ENCODE measurements at places on chromosomes 16 and 17. TPM values are rescaled to one million over a fixed set of nuclear protein-coding genes. Genes with fewer than 3 reads are reported as not detected.

The MAP3K14 gene
- total RNA-seq: 17.5 TPM

The KRT39 gene
- not detected for total RNA-seq

The FOXC2 gene
- total RNA-seq: 7.0 TPM

The BRICD5 gene
- total RNA-seq: 1.9 TPM

DNA sequence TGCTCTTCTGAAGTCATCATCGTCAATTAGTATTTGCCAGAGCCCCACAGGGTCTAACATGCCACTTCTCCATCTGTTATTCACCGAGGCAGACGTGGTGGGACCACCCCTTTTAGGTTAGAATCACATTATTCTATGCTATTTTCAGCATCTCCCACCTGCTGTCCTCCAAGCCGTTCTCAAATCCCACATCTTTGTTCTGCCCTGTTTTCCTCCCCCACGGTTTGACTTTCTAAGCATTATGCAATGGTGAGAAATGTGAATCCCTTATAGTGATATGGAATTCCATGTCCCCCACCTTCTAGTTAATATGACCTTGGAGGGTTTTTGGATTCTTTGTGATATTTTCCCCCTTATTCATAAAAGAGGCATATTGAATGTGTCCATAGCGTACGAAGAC, 634.1 kb upstream of the RBFOX1 start:
- DNase-seq: no peak

DNA sequence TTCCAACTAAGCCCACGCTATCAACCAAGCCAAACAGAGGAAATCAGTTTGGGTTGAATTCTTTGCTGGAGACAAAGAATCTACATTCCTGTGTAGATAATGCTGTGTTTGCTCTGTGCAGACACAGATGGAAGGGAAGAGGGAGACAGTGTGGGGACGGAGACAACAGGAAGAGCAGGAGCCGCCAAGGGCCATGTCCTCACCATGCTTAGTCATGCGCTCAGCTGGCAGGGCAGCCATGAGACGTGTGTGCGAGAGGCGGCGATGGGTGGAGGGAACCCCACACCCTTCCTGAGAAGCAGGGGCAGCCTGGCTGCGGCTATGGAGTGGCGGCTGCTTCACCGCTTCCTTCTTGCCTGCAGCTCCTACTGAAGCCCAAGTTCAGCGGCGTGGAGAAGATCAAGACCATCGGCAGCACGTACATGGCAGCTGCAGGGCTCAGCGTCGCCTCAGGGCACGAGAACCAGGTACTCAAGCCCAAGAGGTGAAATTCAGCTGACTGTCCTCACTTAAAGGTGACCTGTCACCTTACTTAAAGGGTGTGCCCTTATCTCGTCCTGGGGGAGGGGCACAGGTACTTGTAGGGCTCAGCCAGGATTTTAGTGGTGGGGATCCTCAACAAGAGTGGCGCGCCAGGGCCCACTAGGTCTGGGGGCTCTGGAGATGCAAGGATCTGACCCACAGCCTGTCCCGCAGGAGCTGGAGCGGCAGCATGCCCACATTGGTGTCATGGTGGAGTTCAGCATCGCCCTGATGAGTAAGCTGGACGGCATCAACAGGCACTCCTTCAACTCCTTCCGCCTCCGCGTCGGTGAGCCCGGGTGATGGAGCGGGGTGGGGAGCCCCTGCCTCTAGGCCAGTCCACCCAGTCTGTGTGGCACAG, 47.5 kb downstream of the ADCY7 start:
- DNase-seq: no peak

DNA sequence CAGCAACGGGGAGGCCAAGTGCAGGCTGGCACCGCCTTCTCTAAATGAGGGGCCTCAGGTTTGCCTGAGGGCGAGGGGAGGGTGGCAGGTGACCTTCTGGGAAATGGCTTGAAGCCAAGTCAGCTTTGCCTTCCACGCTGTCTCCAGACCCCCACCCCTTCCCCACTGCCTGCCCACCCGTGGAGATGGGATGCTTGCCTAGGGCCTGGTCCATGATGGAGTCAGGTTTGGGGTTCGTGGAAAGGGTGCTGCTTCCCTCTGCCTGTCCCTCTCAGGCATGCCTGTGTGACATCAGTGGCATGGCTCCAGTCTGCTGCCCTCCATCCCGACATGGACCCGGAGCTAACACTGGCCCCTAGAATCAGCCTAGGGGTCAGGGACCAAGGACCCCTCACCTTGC, 18.5 kb downstream of the NGFR start:
- DNase-seq: no peak

DNA sequence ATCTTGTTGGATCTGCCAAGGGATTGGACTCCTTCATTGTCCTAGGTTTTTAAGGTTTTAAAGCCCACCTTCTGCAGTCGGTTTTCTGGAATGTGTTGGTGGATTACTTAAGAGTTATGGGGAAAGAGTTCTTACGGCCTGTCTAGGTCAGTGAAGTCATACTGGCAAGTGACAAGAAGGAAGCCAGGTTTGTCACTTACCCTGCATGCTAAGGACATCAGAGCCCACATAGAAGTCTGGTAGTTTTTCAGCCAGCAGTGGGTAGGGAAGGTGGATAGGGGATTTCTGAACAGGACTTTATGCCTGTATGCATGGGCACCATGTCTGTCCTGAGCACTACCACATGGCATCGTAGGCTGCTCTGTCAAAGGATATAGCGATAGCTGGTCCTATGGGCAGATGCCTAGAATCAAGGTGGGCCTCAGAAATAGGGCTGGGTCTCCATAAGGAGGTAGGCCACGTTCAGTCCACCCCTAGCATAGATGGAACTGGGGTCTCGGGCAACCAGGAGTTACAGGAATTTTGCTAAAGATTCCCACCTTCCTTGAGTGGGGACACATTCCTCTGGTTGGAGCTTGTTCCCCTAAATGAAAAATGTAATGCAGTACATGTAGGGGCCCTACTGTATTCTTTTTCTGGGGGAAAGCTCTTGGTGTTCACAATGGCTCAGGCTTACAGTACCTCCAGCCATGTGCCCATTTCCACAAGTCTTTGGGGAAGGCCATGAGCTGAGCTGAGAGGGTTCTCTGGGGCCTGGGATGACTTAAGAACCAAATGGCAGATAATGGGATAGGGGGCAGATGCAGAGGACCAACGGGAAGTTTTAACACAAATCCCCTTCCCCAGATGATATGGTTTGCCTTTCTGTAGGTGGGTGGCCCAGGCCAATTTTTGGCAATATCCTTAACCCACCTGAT, 27.5 kb downstream of the TRPV2 start:
- DNase-seq: no peak

- DNase-seq: no peak
Measured at GRCh38 chr17:36641331-36641876, 40.0 kb downstream of the MRM1 start.

GRCh38 chr16:72921106-72921505, 126.8 kb downstream of the ZFHX3 start:
- DNase-seq: no peak

DNA sequence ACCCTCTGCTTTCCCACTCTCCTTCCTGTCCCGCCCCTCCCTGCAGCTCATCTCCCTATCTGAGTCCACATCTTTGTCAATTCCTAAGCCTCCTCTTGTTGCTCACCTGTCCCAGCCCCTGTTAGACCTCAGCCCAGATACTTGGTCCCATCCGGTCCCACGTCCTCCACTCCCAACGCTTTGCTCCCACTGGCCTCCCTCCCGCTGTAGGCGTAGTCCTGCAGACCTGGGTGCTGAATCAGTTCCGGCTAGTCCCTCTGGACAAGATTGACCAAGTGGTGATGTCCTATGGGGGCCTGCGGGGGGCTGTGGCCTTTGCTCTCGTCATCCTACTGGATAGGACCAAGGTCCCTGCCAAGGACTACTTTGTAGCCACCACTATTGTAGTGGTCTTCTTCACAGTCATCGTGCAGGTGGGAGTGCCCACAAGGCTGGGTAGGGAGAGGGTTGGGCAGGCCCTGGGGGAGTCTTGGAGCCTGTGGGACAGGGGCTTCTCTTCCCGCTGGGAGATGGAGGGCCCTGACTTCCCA, 8.0 kb downstream of the SLC9A5 start:
- DNase-seq: no peak

- peak; percentile 45 for DNase-seq
Measured at GRCh38 chr16:84785843-84786581, 33.8 kb upstream of the CRISPLD2 start.

GRCh38 chr16:55000595-55000994, 69.9 kb downstream of the IRX5 start:
- no peak for DNase-seq

DNA sequence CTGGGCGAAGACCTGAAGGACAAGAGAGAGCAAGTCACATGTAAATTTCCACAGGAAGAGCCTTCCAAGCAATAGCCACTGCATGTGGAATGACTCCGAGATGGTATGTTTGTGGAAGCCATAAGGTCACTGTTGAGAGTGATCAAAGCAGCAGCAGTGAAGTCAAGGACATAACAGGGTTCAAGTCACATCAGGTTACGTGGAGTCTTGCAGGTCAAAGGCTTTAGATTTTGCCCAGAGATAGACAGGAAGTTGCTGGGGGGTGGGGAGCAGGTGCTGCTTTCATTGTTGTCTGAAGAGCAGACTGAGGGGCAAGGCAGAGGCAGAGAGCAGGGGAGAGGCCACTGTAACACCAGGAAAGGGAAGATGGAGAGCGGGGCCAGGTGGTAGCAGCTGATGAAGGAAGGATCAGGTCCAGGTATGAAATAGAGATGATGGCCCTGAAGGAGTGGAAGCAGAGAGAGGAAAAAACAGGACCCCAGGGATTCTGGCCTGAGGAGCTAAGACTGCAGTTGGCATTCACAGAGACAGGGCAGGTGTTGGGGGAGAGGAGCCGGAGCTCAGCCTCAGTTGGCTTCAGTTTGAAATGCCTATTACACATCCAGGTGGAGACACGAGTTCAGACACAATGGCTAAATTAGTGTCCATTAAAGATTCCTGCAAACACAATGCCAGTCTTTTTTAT, 129.3 kb upstream of the AXIN2 start:
- no peak for DNase-seq

GRCh38 chr16:68417711-68418301, 30.5 kb downstream of the SMPD3 start:
- peak; percentile 32 for DNase-seq

- no peak for DNase-seq
Measured at GRCh38 chr17:18213666-18214270, 11.7 kb upstream of the LLGL1 start.

- DNase-seq: peak; percentile 14
Measured at GRCh38 chr17:7014995-7015958, 2.9 kb downstream of the RNASEK start.

DNA sequence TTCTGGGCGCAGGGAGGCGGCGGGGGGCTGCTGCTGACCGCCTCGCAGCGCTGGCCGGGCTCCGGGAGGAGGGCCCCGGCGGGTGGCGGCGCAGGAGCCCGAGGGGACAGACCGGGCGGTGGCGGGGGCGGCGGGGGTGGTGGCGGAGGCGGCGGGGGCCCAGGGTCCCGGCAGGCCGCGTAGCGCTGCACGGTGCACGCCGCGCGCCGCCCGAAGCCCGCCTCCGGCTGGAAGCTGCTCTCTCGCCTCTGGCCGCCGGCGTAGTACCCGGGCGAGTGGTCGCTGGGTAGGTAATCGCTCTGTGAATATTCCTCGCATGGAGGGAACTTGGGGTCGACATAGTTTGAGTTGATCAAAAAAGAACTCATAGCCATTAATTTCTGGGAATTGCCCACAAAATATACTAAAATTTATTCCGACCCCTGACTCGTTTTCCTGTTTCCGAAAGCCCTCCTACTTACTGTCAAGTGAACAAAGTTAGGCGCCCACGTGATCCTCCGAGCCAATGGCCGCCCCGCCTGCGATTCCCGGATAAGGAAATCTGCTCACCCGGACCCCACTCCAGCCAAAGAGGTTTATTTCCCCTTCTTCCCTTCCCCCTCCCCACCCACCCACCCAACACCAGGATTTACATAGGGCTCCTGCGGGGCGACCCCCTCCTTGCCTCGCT, at the start of gene HOXB4:
TSS of gene HOXB4 (minus strand) at position 405 of the 670 bp plus-strand sequence. CDS start at position 374, 31 bp downstream.
- no peak for DNase-seq

- no peak for DNase-seq
Measured at GRCh38 chr17:28059675-28060074, 17.2 kb downstream of the NLK start.

DNA sequence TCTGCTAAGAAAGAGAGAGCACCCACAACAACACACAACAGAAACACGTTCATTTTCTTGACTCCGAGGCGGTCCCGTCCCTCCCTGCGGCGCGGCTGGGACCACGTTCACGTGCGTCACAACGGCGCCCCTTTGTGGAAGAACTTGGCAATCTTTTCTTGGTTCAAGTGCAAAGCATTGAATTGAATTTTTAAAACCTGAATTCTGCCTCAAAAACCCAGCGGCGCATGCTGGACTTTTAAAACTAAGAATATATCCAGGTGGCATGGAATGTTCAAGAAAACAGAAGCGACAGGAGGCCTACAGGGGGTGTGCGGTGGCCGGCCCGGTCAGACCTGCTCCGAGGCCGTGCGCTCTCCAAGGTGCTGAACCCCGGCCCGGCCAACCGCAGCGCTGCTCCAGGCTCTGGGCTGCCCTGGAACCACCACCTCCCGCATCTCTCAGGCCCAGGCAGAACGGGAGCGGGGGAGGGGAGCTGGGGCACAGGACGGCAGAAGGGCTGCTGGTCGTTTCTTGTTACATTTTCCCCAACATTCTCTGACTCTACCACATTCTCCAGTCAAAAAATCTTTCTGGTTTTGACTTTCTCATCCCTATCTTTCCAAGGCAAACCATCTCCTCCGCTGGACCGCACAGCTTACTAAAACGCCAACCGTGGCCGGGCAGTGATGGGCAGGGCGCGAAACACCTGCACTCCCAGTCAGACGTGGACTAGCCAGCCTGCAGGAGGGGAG, 3.4 kb upstream of the HEXD start:
- DNase-seq: peak; percentile 65

GRCh38 chr17:33080091-33080490, 88.4 kb downstream of the SPACA3 start:
- DNase-seq: no peak

GRCh38 chr17:60600490-60601446, 775 bp downstream of the PPM1D start:
- peak; percentile 87 for DNase-seq
